ENCODE measurements at places on chromosomes 16 and 17. TPM values are rescaled to one million over a fixed set of nuclear protein-coding genes. Genes with fewer than 3 reads are reported as not detected.

Gene MLX
- 62.3 TPM for total RNA-seq

Gene DNAH9
- total RNA-seq: not detected

Gene SLC5A10
- not detected for total RNA-seq

Gene SLFN12
- 11.7 TPM for total RNA-seq

Gene AOC2
- total RNA-seq: 1.9 TPM

Gene ANKS4B
- total RNA-seq: not detected

Gene STH
- total RNA-seq: not detected

DNA sequence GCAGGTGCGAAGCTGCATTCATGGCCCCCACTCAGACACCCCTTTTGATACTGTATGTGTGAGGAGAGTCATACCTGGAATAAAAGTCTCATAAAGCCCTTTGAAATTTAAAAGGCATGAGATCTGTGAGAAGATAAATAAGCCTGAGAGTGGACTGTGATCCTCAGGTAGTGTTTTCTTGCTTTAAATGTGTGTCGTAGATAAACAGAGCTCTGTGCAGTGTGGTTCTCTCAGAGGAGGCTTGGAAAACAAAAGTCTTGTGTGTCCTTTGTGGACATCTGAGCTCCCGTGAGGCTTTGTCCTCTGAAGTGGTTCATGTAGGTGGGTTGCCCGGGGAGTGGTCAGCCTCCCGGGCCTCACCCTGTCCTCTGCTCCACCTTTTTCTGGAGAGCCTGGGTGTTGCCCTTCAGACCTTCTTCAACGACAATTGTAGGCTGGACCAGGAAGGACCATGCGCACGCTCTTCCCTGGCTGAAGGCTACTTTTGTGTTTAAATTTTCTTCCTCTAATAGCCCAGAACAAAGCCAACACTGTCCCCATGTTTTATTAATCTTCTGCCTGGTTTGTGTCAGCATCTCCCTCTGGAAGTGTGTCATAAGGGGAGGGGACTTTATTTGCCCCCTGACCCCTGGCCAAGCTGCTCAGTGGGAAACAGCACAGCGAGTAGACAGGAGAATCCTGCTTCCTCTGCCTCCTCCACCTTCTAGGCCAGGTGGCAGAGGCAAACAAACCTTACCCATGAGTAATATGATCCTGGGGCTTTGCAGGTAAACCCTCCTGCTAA is 151.2 kb downstream of the MSI2 start:
- no peak for DNase-seq

- no peak for DNase-seq
Observed at GRCh38 chr17:10268005-10268404, 69.6 kb upstream of the GAS7 start.

DNA sequence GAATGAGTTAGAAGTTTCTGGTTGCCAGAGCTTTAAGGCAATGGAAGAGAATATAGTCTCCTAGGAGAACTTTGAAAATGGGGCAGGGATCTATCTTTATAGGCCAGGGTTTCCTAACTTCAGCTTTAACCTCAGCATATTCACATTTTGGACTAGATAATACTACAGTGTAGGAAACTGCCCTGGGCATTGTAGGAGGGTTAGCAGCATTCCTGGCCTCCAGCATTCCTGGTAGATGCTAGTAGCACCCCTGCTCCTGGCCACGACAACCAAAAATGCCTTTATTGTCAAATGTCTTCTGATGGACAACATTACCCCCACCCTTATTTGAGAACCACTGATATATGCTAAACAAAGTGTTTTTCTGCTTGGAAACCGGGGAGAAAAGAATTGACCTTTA is 27.8 kb upstream of the MYO18A start:
- DNase-seq: no peak

- DNase-seq: no peak
Observed at GRCh38 chr17:34397265-34397664, 34.2 kb upstream of the CCL1 start.

DNA sequence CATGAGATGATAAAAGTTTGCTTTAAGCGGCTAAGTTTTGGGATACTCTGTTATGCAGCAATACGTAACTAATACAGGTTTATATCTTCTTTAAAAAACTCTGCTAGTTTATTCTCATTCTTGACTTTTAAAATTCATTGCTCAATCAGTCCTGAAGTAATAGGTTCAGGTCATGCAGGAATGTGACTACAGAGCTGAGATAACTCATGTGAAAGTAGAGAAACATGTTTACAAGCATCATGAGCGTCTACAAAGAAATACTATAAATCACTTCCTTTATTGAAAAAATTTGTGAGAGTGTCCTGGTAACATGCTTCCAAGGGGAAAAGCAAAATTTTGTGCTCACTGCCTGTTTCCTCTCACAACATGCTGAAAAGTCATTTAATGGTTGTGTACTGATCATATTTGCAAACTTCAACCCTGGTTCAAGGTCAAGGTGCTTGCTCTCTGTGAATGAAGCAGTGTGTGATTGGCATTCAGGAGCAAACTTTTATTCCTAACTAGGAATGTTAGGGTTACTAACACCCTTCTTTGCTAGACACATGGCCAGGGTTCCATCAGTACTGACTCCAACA is 12.5 kb upstream of the TMIGD1 start:
- DNase-seq: no peak

DNA sequence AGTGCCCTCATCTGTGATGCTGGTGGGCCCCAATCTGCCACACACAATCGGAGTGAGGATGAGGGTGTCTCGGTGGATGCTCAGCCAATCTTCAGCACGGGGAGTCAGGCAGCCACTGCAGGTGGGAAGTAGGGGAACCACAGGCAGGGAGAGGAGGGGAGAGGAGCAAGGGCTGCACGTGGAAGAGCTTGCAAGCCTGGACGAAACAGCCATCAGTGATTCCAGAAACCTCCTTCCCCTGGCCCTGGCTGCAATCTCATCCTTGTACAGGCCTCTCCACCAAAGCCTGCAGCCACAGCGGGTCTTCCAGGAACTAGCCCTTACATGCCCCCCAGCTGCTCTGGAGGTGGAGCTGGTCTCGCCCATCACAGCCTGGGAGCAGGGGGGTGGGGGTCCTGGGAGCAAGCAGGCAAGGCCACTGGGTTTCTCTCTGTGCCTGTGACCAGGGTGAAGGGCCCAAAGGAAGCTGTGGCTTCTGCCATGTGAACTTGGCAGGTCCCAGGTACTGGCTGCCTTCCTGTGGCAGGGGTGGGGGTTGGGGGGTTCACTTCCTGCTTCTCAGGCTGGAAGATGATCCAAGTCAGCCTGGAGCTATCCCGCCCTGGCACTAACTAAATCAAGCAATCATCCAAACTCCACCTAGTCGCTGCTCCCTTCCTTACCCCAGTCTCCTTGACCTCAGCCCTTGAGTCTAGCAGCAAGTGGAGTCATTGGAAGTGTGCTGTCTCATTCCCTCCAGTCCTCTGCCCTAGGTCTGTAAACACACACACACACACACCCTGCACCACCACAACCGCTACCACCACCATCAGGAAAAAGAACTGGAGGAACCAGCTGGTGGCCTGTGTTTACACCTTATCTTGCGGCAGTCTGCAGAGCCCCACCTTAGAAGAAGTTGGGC is 29.4 kb upstream of the MLKL start:
- DNase-seq: no peak

DNA sequence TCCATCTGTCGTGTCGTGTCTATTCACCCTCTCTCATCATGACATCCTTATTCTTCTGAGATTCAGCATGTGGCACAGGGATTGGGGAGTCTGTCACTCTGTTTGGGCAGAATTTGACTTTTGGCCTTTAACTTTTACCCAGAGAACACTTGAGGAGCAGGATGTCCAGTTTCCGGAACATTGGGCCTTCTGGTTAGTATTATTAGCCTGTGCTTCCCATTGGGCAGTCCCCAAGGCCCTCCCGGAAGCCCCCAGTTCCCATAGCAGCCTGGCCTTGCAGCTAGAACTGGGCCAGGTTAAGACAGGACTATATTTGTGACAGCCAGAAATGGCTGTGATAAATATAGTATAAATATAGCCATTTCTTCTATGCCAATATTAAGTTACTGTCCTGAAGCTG is 9.6 kb downstream of the SCN4A start:
- no peak for DNase-seq

- no peak for DNase-seq
Observed at GRCh38 chr16:68892214-68892613, 48.9 kb downstream of the TANGO6 start.

- no peak for DNase-seq
Observed at GRCh38 chr16:89581861-89582563, 6.5 kb downstream of the CPNE7 start.

DNA sequence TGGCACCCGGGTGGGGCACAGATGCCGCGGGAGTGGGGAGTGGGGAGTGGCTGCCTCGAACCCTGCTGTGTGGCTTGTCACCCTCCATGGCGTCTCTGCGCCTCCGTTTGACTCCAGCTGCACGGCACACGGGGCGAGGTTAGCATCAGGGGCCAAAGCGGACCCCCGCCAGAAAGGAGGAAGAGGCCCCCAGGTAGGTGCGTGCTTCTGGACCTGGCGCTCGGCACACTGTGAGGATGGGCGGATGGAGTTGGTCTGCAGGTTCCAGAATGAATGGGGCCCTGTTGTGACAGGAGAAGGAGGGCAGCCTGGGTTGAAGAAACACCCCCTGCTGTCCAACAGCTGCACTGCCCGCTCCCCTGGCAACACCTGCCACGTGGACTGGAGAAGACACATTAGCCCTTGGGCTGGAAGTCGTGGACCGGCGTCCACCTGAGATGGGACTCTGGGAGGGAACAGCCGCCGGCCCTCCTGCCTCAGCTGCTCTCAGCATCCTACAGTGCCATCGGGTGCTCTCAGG is 9.4 kb upstream of the FASN start:
- no peak for DNase-seq

GRCh38 chr17:30112794-30113193 is 3.8 kb upstream of the NSRP1 start:
- DNase-seq: no peak

DNA sequence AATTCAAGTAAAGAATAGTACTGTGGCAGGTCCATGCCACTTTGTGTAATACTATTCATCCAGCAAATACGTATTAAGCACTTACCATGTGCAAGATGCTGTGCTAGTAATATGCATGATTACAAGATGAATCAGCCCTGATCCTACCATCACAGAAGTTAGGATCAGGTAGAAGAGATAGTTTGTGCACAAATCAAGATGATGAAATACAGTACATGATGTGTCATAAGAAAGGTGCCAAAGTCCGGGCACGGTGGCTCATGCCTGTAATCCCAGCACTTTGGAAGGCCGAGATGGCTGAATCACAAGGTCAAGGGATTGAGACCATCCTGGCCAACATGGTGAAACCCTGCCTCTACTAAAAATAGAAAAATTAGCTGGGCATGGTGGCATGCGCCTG is 10.9 kb downstream of the COG4 start:
- no peak for DNase-seq

GRCh38 chr16:84729716-84730320 is 30.0 kb downstream of the USP10 start:
- DNase-seq: no peak

- DNase-seq: peak; percentile 86
Observed at GRCh38 chr16:57810197-57811031, 8.1 kb upstream of the KIFC3 start.

GRCh38 chr16:48531011-48531962 is 78.7 kb downstream of the N4BP1 start:
- no peak for DNase-seq

- no peak for DNase-seq
Observed at GRCh38 chr16:4617880-4618279, 3.2 kb upstream of the UBALD1 start.

GRCh38 chr17:50274142-50274896 is at the start of gene TMEM92:
Gene TMEM92 (plus strand): TSS chr17:50274466. CDS start chr17:50274502, 36 bp downstream.
- no peak for DNase-seq

- no peak for DNase-seq
Observed at GRCh38 chr16:57623251-57624043, 5.0 kb upstream of the ADGRG1 start.

GRCh38 chr17:80931421-80932265 is 60.0 kb upstream of the CHMP6 start:
- no peak for DNase-seq

DNA sequence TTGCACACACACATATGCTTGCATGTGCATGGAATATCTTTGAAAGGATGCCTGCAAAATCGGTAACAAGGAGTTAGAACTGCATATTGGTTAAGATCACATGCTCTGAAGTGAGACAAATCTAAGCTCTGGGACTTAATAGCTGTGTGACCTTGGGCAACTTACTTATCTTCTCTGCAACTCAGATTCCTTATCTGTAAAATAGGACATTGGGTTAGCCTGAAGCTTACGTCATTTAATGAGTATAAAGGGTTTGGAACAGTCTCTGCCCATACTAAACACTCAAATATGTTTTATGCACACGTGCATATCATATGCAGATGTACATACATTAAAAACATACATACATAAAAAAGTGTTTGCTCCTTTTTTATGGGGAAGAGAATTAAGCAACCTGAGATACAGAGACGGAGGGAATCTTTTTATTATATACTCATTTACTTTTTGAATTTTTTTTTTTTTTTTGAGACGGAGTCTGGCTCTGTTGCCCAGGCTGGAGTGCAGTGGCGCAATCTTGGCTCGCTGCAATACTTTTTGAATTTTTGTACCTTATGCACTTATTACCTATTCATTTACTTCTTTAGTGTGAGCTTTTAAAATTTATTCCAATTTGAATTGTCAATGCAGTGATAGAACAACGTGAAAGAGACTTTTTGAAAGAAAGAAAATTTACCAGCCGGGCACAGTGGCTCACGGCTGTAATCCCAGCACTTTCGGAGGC is 206.2 kb downstream of the CCDC182 start:
- DNase-seq: no peak

GRCh38 chr16:80417706-80418271 is 123.0 kb upstream of the DYNLRB2 start:
- DNase-seq: no peak

DNA sequence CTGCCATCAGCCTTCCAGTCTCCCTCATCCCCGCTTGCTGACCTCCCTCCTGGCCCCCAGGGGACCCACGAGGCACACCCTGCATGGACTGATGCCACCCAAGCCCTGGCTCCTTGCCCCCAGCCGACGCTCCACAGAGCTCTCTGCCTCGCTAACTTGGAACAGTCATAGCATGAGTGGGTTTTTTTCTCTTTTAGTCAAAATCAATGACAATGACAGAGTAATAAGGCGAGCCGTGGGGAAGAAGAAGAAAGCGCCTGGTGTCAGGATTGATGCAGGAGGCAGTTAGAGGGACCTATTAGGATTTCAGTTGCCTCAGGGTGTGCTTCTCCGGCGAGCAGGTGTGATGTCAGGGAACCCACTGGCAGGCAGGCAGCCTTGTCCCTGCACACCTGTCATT is 176.3 kb upstream of the TNRC6C start:
- no peak for DNase-seq
